ENCODE measurements at places on chromosomes 5 and 9. TPM values are rescaled to one million over a fixed set of nuclear protein-coding genes. Genes with fewer than 3 reads are reported as not detected.

The SMIM33 gene
- total RNA-seq: not detected

The PHF24 gene
- total RNA-seq: 0.63 TPM

The LCN6 gene
- not detected for total RNA-seq

The IGFBPL1 gene
- total RNA-seq: 63.8 TPM

The C5orf52 gene
- not detected for total RNA-seq

The ZNF608 gene
- total RNA-seq: 106 TPM

The FAM81B gene
- not detected for total RNA-seq

All from neural crest cell (in vitro differentiated cells).